ENCODE measurements at places on chromosomes 1 and 21. TPM values are rescaled to one million over a fixed set of nuclear protein-coding genes. Genes with fewer than 3 reads are reported as not detected.

Gene VANGL2
- 6.0 TPM for total RNA-seq

GRCh38 chr1:229281339-229281926, 10.5 kb downstream of the RAB4A start:
- no peak for DNase-seq

DNA sequence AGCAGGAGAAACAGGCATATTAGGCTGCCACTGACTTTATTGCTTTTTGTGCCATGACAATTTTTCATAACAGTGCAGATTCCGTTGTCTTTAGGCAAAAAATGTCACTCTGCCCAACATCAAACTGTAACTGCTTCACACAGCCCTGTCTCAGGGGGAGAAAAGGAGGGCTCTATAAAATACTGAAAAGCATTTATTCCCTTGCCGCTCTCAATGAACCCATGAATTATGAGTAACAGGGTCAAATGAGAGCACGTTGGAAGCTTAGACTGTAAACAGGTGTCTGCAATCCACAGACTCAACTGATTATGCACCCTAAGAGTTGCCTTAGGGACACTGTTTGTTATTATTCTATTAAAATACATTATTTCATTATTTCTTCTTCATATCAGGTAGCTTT, 292.1 kb upstream of the FMN2 start:
- DNase-seq = no peak

Gene NEK2
- total RNA-seq = 14.9 TPM

DNA sequence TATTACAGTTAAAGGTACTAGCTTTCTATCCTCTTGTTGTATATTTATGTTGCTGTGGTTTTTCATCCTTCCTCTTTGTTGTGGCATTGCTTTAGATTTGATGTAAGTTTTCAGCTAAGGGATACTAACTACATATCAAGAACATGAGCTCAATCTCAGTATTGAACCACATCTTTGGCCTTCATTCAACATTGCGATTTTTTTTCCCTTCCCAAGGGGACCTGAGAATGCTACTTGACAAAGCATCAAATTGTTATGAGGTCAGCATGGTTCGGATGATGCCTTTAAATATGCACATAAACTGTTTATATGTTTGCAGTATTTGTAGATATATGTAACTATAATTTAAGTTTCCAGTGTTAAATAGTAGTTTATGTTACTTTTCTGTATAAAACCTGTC, 31.7 kb upstream of the GPR88 start:
- no peak for DNase-seq

Gene PNRC2
- 87.5 TPM for total RNA-seq

DNA sequence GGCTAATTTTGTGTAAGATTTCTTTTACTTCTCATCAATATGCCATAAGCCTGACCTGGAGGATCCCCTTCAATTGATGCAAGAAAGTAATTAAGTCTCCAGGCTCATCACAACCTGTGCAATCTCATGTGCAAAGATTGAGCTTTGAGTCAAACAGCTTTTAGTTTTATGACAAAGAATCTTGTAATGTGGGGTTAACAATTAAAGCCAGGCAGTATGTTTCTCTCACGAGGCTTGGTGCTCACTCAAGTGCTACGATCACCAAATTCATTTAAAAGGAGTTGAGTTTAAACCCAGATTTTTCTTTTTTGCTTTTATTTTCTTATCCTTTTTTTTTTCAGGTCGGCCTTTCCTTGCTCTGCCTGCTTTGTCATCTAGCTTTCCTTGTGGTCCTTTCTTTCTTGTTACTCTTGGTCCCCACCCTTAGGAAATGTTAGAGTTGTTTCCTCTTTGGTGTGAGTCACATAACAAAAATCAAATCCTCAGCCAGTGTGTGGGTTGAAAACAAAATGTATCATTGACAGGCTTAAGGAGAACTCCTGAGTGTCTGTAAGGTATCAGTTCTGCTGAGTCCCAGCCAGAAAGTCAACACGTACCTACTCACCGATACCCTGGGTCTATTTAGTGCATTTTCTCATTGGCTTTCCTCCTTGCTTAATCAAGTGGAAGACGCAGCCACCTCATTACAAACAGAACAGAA, 1037.2 kb downstream of the ADGRL2 start:
- DNase-seq = peak; percentile 2

DNA sequence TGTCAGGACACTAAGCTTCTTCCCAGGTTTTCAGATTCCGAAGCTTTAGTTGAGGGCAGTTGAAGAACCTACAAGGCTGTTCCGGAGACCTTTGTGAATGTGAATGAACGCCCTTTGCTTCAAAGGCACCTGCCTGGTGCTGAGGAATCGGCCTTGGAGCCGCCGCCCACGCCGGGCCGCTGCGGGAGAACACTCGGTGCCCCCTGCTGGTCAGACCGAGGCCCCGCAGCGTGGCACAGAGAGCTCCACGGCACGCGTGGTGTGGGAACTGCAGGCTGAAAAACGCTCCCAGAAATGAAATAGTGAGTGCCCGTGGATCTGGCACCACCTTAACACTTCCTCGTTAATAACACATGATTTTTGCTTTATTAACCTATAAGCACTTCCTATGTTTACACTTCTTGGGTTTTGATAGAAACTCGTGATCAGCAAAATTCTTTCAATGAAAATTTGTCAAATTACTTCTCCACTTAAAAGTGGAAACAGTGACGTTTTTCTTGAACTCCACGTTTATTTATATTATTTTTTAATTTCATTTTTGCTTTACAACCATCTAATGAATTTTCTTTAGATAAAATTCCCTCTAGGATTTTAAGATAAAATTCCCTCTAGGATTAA, 460.6 kb downstream of the DSCAM start:
- DNase-seq = peak; percentile 41

- DNase-seq = no peak
These were observed 29.6 kb downstream of the KCNC4 start for GRCh38 chr1:110239441-110240430.

GRCh38 chr1:150976401-150976821, 1.8 kb upstream of the CERS2 start:
- no peak for DNase-seq

- no peak for DNase-seq
These were observed 137.3 kb upstream of the GJB5 start for GRCh38 chr1:34617321-34618118.

Gene PTAFR
- total RNA-seq = 5.6 TPM

DNA sequence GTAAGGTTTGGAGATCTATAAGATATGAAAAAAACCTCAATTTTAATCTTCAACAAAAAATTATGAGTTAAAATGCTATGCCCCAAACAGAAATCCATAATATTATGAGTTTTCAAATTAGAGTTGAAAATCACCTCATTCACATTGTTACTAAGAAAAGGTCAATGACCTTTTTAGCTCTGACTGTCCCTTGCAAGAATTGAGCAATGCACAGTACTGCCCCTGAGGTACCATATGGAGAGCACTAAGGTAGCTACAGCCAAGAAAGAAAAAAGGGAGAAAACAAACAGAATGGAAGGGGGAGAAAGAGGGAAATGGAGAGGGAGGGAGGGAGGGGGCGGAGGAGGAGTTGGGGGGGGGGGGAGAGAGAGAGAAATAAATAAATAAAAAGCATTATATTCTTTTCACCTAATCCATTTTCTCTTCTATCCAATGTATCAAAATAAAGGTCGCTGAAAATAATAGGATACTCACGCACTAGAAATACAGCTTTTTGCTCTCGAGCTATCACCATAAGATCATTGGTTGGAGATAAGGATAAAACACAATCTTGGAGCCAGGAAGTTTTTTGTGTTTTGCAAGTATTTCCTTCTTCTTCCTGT, 58.8 kb downstream of the RAB3GAP2 start:
- no peak for DNase-seq

DNA sequence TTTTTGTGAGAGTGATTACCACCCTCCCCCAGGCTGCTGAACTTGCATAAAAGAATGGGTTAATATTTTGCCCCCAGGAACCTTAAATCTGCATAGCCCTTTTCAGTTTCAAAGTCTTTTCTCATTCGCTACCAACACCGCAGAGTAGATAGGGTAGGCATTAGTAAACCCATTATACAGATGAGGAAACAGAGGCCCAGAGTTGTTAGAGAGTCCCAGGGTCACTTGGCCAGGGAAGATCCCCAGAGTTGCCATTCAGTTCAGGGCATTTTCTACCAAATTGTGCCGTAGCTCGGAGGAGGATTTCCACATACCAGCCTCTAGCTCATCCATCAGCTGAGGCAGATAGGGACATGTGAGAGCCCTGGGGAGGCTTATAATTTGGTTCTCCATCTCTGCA, 40.5 kb downstream of the NEK2 start:
- DNase-seq = no peak

DNA sequence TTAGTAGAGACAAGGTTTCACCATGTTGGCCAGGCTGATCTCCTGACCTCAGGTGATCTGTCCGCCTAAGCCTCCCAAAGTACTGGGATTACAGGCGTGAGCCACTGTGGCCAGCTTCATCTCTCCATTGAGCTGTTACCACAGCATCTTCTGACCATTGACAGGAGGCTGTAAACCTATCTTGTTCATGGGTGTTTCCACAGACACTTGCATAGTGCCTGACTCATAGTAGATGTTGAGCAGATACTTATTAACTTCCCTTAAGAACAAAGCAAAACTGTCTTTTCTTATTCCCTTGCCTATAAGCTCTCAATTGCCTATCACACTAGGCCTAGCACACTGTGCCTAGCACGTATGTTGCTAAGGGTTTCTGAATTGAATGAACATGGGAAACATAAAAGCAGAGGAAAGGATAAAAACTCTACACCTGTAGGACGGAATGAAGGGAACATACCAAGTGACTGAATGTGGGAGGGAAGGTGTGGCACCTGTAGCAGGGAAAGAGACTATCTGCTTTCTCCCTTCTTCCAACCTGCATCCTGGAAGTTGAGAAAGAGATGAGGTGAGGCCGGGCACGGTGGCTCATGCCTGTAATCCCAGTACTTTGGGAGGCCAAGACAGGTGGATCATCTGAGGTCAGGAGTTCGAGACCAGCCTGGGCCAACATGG, 1.2 kb upstream of the C1orf54 start:
- DNase-seq = no peak

DNA sequence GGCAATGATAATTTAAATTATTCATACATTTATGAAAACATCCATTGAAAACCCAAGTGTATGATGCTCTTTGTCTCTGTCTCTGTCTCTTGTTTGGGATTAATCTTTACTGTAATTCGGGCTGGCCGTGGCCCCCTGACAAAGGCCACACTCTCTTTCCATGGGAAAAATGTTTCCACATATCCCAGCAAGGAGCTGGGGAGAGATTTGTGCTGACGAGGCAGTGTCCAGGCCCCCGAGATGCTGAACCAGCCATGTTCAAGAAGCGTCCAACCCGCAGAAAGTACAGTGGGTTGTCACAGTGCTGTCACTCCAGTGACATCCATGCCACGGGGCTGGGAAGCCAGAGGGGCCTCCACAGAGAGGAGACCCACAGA, 147.0 kb downstream of the PRDM16 start:
- DNase-seq = no peak

GRCh38 chr1:220924331-220924970, 45.2 kb downstream of the HLX start:
- no peak for DNase-seq

Gene EPHA10
- total RNA-seq = not detected

Gene PGLYRP3
- total RNA-seq = not detected

Gene DNAJB4
- total RNA-seq = 25.3 TPM

Gene C8B
- total RNA-seq = not detected

DNA sequence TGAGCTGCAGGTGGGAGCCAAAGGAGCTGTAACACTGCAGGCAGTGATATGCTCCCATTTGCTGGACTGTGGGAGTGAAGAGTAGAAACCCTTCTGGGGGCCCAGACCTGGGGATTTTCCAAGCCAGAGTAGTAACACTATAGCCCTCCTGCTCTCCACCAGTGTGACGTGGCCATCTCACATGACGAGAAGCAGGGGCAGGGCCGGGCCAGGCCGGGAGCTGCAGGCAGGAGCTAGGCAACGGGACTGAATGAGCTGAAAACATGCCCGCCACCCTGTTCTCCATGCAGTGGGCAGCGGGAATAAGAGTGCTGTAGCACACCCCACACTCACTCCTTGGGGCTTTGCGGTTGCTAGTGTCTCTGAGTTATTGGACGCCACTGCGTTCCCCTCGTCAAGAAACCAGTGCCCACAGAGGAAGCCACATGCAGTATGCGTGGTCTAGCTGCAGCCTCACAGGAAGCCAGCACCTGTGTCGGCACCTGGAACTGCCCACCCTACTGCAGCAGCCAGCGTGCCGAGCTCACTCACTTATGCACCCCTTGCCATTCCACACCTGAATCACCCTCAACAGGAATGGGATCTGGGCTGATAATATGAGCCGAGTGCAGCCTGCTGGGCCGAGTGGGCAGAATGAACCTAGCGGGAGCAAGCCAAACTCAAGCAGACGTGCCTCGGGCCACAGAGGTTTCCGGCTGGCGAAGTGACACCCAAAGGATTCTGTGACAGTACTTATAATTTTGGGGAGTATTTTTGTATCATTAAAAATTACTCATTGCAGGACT, 1389.6 kb downstream of the KCNT2 start:
- DNase-seq = no peak

- no peak for DNase-seq
These were observed 301.9 kb upstream of the DPYD start for GRCh38 chr1:98222706-98223105.

GRCh38 chr1:115219927-115220326, 118.1 kb downstream of the NGF start:
- DNase-seq = no peak

Gene GPR37L1
- total RNA-seq = not detected

GRCh38 chr1:53110370-53111072, 31.9 kb downstream of the SLC1A7 start:
- no peak for DNase-seq

DNA sequence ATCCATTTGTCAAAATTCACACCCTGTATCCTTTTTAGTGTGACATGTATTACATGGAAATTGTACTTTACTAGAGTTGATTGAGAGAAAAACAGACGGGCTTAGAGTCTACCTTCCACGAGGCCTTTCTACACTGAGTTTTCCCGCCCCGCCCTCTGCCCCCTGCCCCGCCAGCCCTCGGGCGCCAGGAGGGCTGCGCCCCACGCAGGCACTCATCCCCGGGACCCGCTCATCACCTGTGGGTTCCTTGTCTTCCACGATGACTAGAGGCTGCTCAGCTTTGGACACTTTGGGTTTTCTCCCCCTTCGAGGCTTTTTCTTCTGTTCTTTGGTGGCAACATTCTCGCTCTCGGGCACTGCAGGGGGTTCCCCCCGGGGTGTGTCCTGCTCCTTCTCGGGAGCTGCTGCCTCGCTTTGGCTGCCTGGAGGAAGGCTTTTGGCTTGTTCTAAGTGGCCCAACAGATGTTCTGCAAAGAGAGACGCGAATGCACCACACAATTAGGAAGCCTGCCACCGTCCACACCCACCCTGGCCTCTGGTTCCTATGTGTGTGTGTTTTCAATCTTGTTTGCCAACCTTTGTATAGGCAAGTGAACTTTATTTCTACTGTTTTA, 39.6 kb downstream of the PRDM15 start:
- DNase-seq = no peak

GRCh38 chr1:66341446-66342089, 192.4 kb upstream of the SGIP1 start:
- no peak for DNase-seq

Gene ADGRL4
- total RNA-seq = not detected

GRCh38 chr21:46097336-46098293, at the start of gene COL6A2:
Gene COL6A2, plus strand, starts transcription at chr21:46098112.
- DNase-seq = no peak

Gene TNNI3K
- not detected for total RNA-seq

GRCh38 chr1:118007391-118007790, 77.9 kb downstream of the WDR3 start:
- DNase-seq = no peak

Gene DYNLT4
- total RNA-seq = not detected

GRCh38 chr1:155035936-155036335, 2.3 kb downstream of the DCST1 start:
- DNase-seq = no peak

Gene SFN
- total RNA-seq = 1,135 TPM

Gene CHI3L2
- total RNA-seq = 1.0 TPM

Measured in mammary epithelial cell (primary cell).